ENCODE measurements at places on chromosomes 11 and 22.

DNA sequence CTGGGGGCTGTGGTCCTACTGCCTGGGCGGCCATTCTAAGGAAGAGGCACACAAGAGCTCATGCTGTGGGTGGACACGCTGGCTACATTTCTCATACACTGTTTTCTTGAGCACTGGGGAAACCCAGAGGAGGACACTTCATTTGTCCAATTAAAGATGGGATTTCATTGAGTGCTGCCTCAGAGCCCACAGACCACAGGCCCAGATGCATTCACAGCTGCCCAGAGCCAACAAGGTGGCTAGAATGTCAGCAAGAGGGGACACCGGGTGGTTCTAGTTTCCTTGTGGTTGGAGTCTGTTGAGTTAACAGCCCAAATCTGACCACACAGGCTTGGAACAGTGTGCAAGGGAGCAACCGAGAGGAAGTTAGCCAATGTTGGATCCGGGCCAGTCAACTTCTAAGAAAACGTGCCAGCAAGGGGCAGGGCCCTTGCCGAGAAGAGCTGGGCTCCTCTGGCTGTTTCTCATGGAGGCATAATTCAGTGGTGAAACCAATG, 35.0 kb upstream of the SORL1 start:
- peak; percentile 91 for DNase-seq

DNA sequence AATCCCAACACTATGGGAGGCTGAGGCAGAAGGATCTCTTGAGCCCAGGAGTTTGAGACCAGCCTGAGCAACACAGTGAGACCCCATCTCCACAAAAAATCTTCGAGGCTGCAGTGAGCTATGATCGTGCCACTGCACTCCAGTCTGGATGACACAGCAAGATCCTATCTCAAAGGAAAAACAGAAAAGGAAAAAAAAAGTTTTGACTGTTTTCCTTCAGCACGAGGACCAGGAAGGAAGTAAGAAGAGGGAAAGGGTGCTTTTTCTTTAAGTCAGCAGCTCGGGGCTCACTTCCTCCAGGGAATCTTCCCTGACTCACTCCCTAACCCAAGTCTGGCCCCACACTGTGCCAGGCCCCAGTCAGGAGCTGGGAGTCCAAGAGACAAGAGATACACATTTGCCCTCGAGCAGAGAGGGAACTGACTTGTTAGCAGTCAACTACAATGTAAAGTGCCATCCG, 14.2 kb downstream of the ARRB1 start:
- peak; percentile 74 for DNase-seq

- DNase-seq: no peak
Observed at GRCh38 chr11:123218451-123218850, 23.4 kb upstream of the CLMP start.

GRCh38 chr11:103055221-103055890, 36.6 kb downstream of the DCUN1D5 start:
- DNase-seq: peak; percentile 79

- DNase-seq: peak; percentile 83
Observed at GRCh38 chr11:7571640-7572000, 57.8 kb downstream of the PPFIBP2 start.

GRCh38 chr22:47601666-47602065, 839.2 kb downstream of the TBC1D22A start:
- DNase-seq: no peak

GRCh38 chr22:42171946-42172719, 41.5 kb upstream of the CYP2D6 start:
- no peak for DNase-seq

Data from GM23248 (cell line).